AML-193 (cell line): ENCODE measurements at places on chromosomes 16 and 17.

DNA sequence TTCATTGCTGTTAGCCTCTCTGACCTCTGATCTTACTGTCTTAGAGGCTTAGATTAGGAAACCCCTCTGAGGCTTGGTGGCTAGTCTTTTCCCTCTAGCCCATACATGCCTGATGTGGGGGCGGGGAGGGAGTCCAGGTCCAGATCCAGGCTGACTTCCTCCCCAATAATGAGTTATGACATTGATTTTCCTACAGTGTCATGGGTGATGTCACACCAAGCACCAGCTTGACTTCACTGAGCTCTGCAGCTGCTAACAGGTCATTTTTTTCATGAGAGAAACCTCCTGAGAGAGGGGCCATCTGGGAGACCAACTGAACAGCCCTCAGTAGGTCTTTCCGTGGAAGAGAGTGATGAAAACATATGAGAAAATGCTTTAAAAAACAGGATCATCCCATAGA, 180.2 kb upstream of the N4BP1 start:
- no peak for DNase-seq

- DNase-seq, result no peak
These were observed 842 bp upstream of the LDAF1 start for GRCh38 chr16:21157632-21158031.

DNA sequence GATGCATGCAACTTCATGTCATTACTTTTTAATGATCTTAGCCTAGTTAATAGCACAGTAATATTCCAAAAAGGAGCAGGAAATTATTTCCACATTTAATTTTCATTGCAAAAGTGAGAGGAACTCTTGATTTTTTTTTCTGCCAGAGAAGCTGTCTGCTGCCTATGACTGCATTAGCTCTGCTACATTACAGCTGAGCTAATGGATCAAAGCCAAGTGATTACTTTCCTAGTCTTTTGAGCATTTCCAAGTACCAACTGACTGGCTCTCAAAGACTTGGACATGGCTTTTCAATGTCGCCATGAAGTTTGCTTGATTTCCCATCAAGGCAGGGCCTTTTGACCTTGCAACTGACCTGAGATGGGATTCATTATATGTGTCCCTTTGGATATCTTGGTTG, 356.6 kb upstream of the XYLT1 start:
- DNase-seq, result no peak

DNA sequence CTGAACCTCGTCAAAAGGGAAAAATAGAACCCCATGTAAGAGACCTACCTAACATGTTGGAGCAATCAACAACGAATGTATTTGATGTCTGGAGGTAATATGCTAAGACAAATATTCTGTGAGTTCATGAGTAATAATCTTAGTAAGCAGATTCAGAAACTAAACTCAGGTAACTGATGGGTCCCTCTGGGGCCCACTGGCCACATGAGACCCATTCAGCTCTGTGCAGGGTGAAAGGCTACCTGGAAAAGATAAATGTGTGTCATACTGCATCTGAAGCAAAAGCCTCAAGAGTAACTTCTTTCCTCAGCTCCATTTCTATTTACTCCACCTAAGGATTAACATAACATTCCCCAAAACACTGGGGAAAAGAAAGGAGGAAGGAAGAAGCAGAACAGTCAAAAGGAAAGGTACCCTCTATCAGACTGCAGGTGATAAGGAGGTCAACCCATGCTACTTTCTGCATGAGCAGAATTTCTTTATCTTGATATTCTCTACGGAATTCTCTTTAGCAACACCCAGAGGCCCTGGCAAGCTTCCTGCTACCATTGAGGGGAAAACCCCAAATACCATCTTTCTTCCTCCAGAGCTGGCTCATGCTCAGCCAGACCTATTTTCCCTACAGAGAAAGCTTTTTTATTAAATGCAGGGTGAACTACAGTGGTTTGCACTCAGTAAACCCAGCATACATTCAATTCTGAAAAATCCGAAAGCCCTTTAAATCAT, 37.7 kb upstream of the ABCA6 start:
- no peak for DNase-seq

GRCh38 chr17:67212714-67213417, 32.1 kb downstream of the HELZ start:
- peak; percentile 81 for DNase-seq

DNA sequence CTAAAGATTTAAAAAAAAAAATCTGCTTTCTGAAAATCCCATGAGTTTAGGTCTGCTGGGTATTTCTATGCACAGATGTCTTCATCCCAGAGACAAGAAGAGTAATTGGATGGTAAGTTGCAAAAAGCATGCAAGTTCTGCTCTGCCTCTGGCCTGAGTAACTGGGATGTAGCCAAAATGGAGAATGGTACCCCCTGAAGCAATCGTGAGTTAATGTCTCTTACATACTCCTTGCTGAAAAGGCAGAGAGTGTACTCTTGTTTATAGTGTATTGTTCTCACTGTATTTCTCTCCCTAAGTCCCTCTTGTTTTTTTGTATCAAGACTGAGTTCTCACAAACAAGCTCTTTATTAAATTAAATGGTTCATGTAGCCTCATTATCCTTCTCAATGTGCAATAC, 259.0 kb downstream of the IRX3 start:
- no peak for DNase-seq

GRCh38 chr17:46038414-46038813, 39.4 kb downstream of the STH start:
- DNase-seq, result no peak

DNA sequence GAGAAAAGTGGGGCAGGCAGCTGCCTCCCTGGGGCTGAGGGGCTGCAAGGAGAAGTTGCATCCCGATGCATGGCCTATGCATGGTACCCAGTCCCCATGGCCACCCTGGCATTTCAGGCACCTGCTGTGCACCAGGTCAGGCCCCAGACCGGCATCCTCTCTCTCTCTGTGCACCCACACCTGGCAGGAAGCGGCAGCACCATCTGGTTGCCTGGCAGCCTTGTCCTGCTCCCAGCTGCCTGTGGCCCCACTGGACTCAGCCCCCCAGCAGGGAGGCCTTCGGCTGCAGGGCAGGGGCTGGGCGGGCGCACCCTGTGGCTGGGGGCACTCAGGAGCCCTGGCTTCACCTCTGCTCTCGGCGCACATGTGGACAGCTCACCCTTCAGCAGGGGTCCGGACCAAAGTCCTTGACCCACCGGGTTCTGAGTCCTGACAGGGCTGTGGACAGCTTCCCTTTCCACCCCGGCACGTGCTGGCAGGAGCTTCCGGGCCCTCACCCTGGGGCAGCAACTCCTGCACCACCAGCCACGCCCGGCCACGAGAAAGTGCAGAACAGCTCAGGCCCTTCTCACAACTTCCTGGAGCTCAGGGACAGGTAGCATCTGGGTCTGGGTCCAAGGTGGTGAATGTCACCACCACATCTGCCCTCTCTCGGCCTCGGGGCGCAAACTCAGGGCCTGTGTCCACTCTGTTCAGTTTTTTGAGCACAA, 36.7 kb downstream of the CTU2 start:
- no peak for DNase-seq

DNA sequence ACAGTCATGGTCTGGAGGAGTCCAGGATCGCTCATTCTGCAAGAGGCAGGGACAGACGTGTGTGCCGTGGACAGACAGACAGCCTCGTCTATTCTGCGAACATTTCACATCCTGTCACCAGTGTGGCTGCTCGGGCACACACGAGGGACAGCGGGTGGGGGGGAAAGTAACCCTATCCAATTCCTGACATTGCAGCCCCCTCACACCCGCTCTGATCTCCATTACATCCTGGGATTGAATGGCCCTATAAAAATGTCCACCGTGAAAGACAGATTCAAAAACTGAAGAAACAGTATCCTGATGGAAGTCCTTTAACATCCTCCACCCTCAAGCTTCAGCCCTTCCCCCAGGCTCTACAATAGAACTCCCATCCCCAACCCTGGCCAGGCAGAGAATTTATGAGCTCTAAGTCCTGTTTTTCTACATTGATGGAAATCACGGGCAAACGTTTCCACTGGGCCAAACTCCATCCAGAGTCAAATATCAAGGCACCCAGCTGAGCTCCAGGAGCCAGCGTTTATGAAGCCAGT, 39.4 kb downstream of the HS3ST3A1 start:
- DNase-seq, result no peak

- DNase-seq, result no peak
These were observed 191.5 kb upstream of the RPL38 start for GRCh38 chr17:74011966-74012365.

GRCh38 chr16:11314309-11314894, 30.9 kb upstream of the RMI2 start:
- DNase-seq, result no peak

- no peak for DNase-seq
These were observed 476.9 kb downstream of the SLC39A11 start for GRCh38 chr17:72615627-72615991.

DNA sequence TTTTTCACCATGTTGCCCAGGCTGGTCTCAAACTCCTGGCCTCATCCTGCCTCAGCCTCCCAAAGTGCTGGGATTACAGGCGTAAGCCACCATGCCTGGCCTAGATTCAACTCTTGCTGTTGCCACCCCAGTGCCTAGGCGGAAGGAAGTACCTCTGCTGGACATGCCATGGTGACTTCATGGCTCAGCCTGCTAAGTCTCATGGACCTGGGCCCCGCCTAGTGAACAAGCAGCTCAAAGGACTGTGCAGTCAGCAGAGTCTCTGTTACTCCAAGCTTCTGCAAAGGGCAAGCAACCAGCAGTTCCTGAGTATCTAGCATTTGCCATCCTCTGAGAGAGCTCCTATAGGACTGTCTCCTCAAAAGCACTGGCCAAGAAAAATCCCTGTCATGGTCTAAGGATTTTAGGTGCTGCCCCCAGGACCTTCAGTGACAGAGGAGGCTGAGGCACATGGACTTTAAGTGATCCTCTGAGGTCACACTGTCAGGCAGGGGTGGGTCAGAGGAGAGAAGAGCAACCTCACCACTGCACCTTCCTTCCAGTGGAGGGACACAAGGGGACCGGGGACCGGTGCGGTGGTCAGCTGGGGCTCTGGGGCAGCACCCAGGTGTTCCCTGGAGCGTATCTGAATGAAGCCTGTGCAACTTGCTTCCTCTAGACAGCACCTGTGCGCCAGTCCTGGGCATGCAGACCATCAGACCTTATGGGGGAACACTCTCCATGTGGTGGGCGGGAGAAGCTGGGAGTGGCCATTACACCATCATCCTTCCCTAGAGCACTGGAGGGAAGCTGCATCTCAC, 71.3 kb downstream of the IL21R start:
- DNase-seq, result no peak

- peak; percentile 80 for DNase-seq
These were observed 4.3 kb downstream of the KAT2A start for GRCh38 chr17:42116705-42117396.

DNA sequence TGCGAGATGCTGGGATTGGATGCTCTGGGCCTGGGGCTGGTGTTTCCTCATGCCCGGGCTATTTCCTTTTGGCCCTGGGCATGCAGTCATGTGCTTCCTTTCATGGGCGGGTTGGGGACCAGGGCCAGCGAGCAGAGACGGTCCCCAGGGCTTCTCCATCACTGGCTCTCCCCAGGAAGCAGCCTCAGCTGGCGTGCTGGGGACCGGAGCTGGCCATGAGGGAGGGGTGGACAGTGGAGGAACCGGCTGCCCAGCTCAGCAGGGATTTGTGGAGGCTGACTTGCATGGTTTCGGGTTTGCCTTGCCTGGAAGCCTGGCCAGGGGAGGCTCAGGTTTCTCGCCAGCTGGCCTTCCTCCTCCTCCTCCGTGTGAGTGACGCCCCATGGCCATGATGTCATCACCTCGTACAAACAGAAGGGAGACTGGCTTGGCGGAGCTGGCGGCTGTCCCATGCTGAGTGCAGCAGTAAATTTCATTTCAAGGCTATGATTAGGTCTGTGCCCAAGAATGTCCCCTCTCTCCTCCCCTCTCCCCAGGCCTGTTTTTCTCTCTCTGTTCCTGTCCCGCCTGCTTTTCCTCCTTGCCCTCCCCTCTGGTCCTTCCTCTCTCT, 8.9 kb upstream of the TIMP2 start:
- no peak for DNase-seq

GRCh38 chr17:31480904-31481782, 89.7 kb downstream of the RAB11FIP4 start:
- no peak for DNase-seq

GRCh38 chr17:75843577-75844529, at the start of gene UNC13D:
UNC13D (minus strand) TSS chr17:75844404; CDS start chr17:75844337, 67 bp downstream.
- peak; percentile 93 for DNase-seq

DNA sequence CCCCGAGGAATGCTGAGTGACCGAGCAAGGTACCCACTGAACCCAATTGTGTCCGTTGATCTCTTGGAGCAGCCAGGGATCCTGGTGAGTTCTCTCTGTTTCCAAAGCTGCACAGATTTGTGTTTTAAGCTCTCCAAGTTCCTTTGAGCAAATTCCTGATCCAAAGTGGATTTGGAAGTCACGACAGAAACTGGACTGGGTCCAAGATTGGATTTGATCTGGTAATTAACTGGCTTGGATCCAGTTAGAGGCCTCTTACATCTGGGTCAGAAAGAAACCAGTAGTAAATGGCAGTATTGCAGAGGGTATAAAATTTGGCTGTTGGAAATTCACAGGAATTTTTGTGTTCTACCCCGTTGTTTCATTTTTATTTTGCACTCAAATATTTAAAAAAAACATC, 119.5 kb downstream of the PMP22 start:
- DNase-seq, result no peak

- DNase-seq, result no peak
These were observed 42.9 kb downstream of the HAPSTR1 start for GRCh38 chr16:9134306-9134705.

- no peak for DNase-seq
These were observed 81.9 kb downstream of the KCNJ18 start for GRCh38 chr17:21774263-21774662.

DNA sequence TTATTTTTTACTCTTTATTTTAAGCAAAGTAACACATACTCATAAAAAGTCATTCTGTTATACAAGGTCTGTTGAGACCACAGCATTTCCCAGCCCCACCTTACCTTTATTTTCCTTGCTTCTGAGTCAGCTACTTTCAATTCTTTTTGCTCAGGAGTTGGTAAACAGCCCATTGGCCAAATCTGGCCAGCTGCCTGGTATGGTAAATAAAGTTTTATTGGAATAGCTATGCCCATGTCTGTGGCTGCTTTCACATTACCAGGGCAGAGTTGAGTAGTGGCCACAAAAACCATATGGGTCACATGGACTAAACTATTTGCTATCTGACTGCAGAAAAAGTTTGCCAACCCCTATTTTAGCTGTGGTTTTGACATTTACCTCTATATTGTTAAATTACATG, 3.4 kb upstream of the NSRP1 start:
- no peak for DNase-seq

- DNase-seq, result no peak
These were observed 11.7 kb upstream of the CPPED1 start for GRCh38 chr16:12815361-12815760.
